ENCODE measurements at places on chromosomes 6 and 20.
A peak's percentile ranks its signal among the peaks of the same experiment; 100 is the strongest.

- no peak for DNase-seq
These were observed 2.2 kb upstream of the BTN3A2 start for GRCh38 chr6:26362836-26363220.

- no peak for DNase-seq
These were observed 311.4 kb downstream of the CLIC5 start for GRCh38 chr6:45704056-45704800.

- no peak for DNase-seq
These were observed 102.8 kb downstream of the FYN start for GRCh38 chr6:111770263-111771093.

DNA sequence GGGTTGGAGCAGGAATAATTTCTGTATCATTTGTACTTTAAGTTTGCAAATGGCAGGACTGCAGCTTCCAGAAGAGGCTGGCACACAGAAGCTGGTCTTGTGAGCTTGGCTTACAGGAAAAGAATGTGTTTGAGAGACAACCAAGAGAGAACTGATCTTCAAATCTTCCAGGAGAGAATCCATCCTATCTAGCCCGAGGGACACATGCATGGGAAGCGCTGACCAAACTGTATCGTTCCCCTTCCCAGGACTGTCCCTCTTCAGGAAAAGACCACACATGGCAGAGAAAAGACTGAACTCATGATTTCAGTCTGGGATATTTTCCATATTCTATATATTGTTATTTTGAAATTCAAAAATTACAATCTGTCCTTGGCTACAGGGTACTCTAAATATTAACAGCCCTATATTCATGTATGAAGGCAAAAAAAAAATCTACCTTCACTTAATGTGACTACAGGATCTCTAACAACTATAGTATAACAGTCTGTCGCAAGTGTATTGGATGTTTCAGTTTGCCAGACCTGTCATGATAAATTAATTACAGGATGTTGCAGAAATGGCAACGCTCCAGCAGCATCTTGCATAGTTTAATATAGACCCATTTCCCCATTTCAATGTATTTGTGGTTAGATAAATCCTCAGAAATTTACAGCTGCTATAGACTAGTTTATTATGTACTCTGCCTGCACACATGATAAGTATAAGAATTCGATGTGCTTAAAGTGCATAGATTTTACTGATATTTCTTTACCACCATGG lies 99.4 kb downstream of the MYB start:
- no peak for DNase-seq

DNA sequence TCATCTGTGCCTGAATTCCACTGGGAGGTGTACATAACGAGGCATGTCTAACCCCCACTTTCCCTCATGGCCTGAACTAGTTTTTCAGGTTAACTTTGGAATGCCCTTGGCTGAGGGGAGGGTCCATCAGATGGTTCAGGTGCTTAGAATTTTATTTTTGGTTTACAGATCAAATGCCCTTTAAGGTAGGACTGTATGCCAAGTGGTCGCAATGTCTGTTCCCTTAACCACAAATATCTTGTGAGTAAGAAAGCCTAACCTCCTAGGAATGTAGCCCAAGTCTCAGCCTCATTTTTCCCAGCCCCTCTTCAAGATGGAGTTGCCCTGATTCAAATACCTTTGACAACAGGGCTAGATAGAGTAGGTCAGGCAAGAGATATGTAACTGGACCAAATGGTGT lies 78.4 kb downstream of the RNASET2 start:
- no peak for DNase-seq

DNA sequence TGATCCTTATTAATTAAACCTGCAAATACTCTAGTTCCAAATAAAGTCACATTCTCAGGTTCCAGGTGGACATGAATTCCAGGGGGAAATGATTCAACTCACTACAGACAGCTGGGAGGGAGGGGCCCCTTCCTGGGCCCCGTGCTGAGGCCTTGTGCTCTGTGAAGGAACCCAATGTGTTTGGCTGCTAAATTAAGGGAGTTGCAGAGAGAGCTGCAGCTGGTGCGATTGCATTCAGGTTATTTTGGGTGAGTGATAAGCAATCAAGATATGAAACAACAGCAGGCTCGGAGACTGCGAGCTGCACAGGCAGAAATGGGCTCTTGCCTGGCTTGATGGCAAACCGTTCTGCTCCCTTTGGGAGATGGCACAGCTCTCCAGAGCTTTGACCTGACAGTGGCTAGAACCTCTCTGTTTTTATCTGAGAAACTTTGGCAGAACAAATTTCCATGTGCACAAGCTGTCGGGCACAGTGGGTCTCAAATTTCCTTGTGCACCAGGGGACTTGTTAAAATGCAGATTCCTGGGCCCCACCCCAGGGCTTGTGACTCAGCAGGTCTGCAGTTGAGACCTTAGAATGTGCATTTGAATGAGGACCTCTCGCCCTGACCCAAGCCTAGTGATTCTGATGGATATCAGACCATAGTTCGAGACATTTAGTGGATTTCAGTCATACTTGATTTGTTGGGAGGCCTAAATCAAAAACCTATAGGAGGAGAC lies 9.8 kb downstream of the MAPK13 start:
- DNase-seq, result no peak

DNA sequence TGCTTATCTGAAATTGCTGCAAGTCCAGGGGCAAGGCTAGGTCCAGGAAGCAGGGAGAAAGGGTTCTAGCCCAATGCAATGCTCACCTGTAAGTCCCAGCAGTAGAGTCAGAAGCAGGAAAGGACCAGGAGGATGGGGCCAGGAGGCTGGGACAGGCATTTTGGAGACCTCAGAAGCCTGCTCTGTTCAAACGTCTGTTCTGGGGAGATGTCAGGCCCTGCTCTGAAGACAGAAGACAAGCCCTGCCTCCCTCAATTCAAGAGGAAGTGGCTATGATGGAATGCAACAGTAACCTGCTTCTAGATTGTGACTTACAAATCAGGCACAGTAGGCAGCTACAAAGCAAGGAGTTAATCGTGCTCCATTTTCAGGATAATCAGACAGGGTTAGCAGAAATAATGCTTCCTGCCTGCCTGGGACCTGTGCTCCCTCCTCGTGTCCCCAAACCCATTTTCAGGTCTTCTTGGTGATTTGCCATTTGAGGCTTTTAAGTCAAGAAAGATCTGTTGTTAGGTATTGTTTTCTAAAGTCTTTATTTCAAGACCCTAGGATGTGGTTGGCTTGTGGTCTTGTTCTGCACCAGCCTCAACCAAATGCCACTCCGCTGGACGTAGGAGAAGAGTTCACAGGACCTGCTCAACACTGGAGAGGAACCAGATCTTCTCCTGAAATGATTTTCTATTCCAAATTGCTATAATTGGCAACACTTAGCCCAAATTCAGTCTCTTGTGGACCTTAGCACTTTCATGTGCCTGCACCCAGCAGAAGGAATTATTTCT lies at the start of gene SIRPG:
SIRPG (minus strand) TSS at position 224 of the 779 bp plus-strand sequence; CDS start at position 159, 65 bp downstream.
- DNase-seq, result no peak

DNA sequence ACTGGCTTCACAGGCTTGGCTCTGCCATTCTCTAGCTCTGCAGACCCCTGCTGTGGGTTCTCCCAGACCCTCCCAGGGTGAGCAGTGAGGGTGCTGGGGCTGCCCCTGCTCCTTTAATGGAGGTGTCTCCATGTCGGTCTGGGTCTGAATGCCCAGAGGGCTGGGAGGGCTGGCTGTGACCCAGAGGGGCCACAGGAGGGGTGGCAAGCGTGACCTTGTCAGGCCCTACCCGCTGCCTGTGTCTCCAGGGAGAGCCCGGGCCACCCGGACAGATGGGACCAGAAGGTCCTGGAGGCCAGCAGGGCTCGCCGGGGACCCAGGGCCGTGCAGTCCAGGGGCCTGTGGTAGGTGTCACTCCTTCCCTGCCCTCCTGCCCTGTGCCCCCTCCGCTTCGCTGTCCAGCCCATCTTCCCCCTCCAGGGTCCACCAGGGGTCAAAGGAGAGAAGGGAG lies 32.1 kb downstream of the COL20A1 start:
- no peak for DNase-seq

- no peak for DNase-seq
These were observed 16.2 kb downstream of the GABRR2 start for GRCh38 chr6:89298680-89299465.

- no peak for DNase-seq
These were observed 180.0 kb upstream of the SMLR1 start for GRCh38 chr6:130647246-130647645.

- peak; percentile 30 for DNase-seq
These were observed 982 bp downstream of the HECA start for GRCh38 chr6:139135578-139136545.

DNA sequence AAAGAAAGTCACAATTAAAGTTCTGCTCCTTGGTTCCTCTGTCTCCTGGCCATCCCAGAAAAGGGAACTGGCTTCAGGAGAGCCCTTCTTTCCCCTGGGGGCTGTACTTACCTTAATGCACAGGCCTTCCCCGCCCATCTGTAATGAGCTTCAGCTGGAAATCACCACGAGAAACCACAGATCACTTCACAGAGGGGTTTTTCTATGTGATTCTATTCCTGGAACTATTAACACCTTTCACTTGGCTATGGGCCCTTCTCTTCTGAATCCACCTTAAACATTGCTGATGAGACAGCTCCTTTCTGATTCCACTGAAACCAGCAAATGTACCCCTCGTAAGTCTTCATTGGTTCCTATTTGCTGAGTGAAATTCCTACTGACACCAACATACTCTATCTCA lies 80.7 kb downstream of the FOXF2 start:
- DNase-seq, result no peak

- DNase-seq, result no peak
These were observed 223.9 kb downstream of the TSHZ2 start for GRCh38 chr20:53195876-53196610.

DNA sequence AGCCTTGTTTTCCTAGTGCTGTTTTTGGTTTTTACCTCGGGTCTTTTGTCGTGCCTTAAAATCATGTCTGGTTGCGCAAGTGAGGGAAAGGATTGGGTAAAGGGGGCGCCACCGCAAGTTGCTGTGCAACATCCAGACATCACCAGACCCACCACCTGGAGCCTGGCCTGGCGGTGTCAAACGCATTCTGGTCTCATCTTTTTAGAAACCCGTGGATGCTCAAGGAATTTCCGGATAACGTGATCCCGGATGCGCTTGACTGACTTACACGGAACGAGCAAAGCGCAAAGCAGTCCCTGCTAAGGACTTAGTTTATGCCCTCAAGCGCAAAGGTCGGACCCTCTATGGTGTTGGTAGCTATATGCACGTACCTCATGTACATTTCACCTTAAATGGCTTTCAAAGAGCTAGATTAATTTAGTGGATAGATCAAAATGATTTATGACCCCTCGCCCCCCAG lies 105.2 kb downstream of the OR2B2 start:
- DNase-seq, result no peak

- no peak for DNase-seq
These were observed 43.1 kb downstream of the ANKEF1 start for GRCh38 chr20:10077886-10078285.

DNA sequence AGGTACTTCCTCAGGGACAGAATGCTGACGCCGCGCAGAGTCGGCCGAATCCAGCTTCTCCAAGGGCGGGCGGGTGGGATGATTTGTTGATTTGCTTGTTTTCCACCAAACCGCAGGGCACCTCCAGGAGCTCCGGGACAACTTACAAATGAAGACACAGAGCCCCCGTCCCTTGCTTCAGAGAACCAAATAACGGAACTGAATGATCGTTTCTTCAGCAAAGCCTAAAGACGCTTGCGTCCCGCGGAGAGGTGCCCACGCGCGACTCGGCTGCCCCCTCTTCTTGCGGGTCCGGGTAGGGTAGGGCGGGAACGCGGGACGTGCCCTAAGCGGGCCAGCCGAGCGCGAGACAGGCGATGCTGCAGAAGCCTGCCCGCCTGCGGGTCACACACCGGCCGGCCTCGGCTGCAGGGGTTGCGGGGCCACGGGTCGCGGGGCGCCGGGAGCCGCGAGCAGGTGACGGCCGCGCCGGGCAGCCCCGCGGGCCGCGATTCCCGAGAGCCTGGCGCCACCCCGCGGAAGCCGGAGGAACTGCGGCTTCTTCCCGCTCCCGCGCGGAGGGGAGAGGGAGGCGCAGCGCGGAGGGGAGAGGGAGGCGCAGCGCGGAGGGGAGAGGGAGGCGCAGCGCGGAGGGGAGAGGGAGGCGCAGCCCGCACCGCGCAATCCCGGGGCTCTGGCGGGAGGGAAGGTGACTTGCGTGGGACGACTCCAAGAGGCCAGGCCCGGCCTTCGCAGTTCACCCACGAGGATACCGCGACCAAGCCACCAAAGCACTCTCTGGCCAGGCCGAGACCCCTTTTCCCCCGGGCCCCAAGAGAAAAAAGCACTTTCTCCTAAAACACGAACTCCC lies 7.7 kb upstream of the FOXF2 start:
- DNase-seq, result peak; percentile 85

DNA sequence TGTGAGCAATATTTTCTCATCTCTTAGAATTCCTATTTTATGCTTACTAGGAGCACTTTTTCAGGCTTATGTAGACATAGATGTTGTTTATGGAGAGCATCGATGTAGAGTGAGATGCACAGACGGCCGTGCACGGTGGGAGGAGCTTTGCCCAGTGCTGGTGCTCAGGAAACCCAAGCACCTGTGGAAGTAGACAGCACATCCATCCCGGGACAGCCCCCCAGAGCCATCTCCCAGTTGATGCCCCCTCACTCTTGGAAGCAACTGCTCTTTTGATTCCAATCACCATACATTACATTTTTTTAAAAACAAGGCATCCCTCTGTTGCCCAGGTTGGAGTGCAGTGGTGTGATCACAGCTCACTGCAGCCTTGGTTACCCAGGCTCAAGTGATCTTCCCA lies 143.7 kb downstream of the SMOC2 start:
- DNase-seq, result no peak

- no peak for DNase-seq
These were observed 128.7 kb upstream of the TRAF3IP2 start for GRCh38 chr6:111734068-111735061.

DNA sequence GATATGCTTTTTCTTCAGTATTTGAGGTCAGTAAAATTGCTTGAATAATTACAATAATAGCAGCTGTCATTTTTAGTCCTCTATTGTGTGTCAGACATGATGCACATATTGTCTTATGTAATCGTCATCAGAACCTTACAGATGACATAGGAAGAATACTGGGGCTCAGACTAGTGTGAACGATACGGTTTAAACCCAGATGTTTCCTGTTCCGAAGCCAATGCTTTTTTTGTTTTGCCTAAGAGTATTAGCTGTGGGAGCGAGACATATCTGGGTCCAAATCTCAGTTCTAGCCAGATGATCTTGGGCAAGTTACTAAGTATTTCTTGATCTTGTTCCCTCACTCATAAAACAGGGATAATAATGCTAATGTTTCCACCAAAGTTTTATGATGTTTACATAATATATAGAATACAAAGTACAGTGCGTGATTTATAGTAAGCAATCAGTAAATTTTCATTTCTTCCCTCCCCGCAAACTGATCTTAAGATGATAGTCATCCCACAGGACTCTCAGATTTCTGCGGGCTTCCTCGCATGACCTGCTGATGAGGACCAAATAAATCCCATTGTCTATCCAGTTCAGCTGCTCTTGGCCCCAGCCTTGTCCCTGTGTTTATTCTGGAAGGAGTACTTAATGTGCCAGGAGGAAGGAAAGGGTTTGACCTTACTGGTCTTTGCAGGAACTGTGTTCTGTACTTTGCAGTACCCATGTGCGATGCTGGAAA lies 98.2 kb downstream of the CAP2 start:
- no peak for DNase-seq

- no peak for DNase-seq
These were observed 54.0 kb upstream of the BTN3A2 start for GRCh38 chr6:26311012-26311384.
